ENCODE measurements at places on chromosomes 4 and X.

- no peak for DNase-seq
Measured at GRCh38 chr4:135538698-135539097, 1337.1 kb upstream of the PABPC4L start.

- DNase-seq = no peak
Measured at GRCh38 chrX:69060631-69061408, 104.4 kb downstream of the PJA1 start.

- no peak for DNase-seq
Measured at GRCh38 chr4:168496834-168497233, at the start of gene PALLD. Gene PALLD (plus strand): TSS chr4:168497052.

- DNase-seq = no peak
Measured at GRCh38 chr4:77220828-77221613, 64.0 kb downstream of the CCNG2 start.

- DNase-seq = no peak
Measured at GRCh38 chr4:128835498-128836222, 26.2 kb downstream of the JADE1 start.

DNA sequence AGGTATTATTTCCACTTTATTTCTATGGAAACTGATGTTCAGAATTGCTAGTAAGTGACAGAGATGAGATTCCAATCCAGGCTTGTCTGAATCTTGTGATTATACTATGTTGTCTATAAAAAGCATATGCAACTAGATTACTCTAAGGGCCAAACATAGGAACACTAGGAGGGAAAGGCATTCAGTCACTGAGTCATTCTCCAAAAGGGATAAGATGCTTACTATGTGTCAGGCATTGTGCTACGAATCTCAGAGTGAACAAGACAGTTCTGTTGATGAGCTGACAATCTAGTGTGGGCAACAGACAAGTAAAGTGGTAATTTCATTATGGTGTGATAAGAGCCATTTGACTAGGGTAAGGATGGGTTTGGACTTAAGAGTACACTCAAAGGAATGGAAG is 77.2 kb downstream of the RASL11B start:
- no peak for DNase-seq

- DNase-seq = no peak
Measured at GRCh38 chr4:10743357-10743756, 58.8 kb upstream of the CLNK start.

- no peak for DNase-seq
Measured at GRCh38 chr4:141802333-141802732, 165.9 kb downstream of the IL15 start.

GRCh38 chrX:15816438-15816809 is 26.1 kb downstream of the ZRSR2 start:
- no peak for DNase-seq

- no peak for DNase-seq
Measured at GRCh38 chr4:26410385-26411293, 79.6 kb downstream of the CCKAR start.

DNA sequence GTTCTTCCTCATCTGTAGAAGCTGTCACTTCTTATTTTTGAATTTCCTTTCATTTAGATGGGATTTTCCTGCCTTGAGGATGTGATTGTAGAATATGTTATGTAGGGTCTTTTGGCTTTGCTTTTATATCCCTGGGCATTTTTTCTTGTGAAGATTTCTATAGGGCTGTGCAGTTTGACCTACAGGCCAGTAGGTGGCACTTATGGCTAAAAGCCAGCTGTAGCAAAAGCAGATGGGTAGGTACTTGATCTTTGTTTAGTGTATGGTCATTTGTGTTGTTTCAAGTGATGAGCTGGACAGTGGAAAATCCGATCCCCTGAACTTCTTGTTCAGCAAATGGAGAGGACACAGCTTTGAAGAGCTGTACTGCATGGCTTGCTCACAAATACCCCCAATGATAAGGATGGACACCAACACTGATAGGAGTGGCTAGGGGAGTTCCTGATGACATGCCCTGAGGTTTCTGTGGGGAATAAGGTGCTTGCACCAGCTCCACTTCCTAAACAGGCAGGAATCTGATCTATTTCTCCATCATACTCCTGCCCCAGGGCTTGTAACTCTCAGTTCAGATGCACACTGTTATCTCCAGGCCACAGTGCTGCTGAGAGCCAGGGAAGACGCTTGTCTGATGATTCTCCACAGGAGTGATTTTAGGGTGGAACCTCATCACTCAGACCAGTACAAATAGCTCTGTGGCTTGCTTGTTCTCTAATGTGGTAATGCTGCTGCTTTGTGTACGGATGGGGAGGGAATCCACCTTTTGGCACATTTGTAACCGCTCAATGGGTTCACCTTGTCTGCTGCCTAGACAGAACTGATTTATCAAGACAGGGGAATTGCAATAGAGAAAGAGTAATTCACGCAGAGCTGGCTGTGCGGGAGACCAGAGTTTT is 417.1 kb upstream of the MAGEB16 start:
- DNase-seq = no peak

All from stimulated activated CD4-positive, alpha-beta T cell treated with anti-CD3 and anti-CD28 coated beads, Interleukin-1b, Interleukin-23, amount 100 ng/mL, for 1 hour (primary cell).